ENCODE measurements at places on chromosomes 7 and 10.

GRCh38 chr10:95693071-95693667, 558 bp downstream of the TCTN3 start:
- DNase-seq = no peak

- DNase-seq = no peak
Measured at GRCh38 chr10:14146501-14146900, 184.2 kb downstream of the FRMD4A start.

- no peak for DNase-seq
Measured at GRCh38 chr10:14235566-14236195, 95.0 kb downstream of the FRMD4A start.

DNA sequence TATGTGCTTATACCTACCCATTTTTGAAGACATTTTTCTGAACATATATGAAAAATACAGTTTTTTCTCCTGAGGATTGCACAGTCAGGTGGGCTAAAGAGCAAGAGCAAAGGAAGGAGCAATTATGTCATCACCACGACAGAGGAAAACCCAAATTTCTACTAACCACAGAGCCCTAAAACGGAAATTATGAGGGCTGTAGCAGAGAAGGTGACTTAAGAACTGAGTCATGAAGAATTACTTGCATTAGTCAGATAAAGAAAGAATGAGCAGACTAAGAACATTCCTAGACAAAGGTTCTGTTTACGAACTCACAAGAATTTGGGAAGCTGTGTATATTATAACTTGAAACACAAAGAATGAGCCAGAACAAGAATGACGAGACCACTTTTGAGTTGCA, 974.4 kb downstream of the NXPH1 start:
- DNase-seq = no peak

- no peak for DNase-seq
Measured at GRCh38 chr7:127535546-127536393, 49.6 kb downstream of the GCC1 start.

- DNase-seq = no peak
Measured at GRCh38 chr7:70710011-70710480, 421.9 kb upstream of the GALNT17 start.

GRCh38 chr10:98377536-98377935, 37.4 kb downstream of the PYROXD2 start:
- DNase-seq = no peak
